ENCODE measurements at places on chromosomes 6 and 20. TPM values are rescaled to one million over a fixed set of nuclear protein-coding genes. Genes with fewer than 3 reads are reported as not detected.

The GSTA3 gene
- not detected for total RNA-seq

The SRPK1 gene
- 25.7 TPM for total RNA-seq

The SASH1 gene
- 57.1 TPM for total RNA-seq

The PTCHD4 gene
- 1.1 TPM for total RNA-seq

The RHAG gene
- total RNA-seq = 0.81 TPM

The TTK gene
- total RNA-seq = 0.36 TPM

The DCBLD1 gene
- total RNA-seq = 16.3 TPM

The DEFB129 gene
- not detected for total RNA-seq
